ENCODE measurements at places on chromosomes 3 and 15. TPM values are rescaled to one million over a fixed set of nuclear protein-coding genes. Genes with fewer than 3 reads are reported as not detected.

DNA sequence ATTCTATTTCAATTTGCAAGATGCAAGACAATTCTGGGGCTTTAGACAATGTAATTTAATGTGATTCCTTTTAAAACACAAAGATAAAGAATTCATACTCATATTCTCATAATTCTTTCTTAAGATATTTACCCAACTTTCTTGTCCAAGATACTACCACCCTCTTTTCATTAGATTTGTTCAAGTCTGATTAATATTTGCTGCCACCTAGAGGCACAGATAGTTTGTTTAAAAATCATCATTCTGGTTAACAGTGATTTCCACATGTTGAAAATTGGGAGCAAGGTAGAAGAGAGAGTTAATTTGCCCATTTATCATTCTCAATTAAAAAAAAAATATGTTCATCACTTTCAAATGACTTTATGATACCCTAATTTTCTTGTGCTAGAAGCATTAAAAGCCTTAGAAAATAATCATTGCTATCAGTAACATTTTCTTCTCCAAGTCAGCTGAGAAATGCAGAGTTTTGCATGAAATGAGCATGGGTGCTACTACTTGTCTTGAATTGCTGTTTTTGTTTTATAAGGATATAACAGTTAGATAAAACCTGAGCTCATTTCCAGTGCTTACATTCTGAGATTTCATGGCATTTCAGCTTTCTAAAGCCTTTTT lies 11.6 kb downstream of the TAMM41 start:
- peak; percentile 47 for DNase-seq

GRCh38 chr15:45197512-45197911 lies 9.7 kb upstream of the SHF start:
- no peak for DNase-seq

The GHRL gene
- not detected for total RNA-seq

DNA sequence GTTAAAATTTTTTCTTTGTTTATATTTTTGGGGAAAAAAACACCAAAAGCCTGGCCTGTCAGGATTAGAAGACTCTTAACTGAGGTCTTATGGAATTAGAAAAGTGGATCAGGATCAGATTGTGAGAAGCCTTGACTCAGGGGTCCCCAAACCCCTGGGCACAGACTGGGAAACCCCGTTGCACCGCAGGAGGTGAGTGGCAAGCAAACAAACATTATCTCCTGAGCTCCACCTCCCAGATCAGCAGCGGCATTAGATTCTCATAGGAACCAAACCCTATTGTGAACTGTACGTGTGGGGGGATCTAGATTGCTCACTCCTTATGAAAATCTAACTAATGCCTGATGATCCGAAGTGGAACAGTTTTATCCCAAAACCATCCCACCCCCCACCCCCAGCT lies 117.2 kb downstream of the TCF12 start:
- DNase-seq, result no peak

GRCh38 chr3:146839727-146840375 lies 234.7 kb upstream of the PLSCR5 start:
- DNase-seq, result no peak

The PODXL2 gene
- total RNA-seq, result 24.9 TPM

The CIP2A gene
- total RNA-seq, result 4.1 TPM

GRCh38 chr3:157840564-157840963 lies 265.7 kb downstream of the SHOX2 start:
- no peak for DNase-seq

GRCh38 chr15:84887938-84888337 lies 3.5 kb downstream of the SLC28A1 start:
- no peak for DNase-seq

GRCh38 chr3:99720985-99721632 lies 82.7 kb downstream of the COL8A1 start:
- DNase-seq, result no peak

GRCh38 chr3:147410116-147410525 lies 956 bp downstream of the ZIC1 start:
- DNase-seq, result no peak

- peak; percentile 12 for DNase-seq
These were observed 730.7 kb downstream of the SQOR start for GRCh38 chr15:46365572-46365971.

The PLA2G4E gene
- 0.06 TPM for total RNA-seq

GRCh38 chr3:148020861-148021260 lies 611.7 kb downstream of the ZIC1 start:
- no peak for DNase-seq

DNA sequence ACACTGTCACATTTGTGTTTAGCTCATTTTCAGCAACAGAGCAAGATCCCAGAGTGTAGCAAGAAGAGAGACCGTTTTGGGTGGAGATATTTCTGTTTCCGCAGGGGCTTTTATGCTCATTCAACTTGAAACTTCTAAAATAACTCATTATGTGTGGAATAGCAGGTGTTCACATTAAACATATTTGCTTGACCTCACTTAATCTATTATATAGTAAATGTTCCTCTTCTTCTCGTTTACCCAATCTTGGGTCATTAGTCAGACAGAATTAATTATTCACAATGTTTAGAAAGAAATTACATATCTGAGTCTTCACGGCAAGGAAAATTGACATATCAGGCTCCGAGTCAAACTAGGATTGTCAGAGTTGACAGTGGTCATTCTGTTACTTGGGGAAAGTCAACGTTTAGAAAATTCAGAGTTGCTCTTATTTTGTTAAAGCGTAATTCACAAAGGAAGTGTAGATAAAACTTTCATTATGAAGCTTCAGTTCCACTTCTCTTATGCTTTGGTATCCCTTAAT lies 222.9 kb downstream of the TPRG1 start:
- no peak for DNase-seq

DNA sequence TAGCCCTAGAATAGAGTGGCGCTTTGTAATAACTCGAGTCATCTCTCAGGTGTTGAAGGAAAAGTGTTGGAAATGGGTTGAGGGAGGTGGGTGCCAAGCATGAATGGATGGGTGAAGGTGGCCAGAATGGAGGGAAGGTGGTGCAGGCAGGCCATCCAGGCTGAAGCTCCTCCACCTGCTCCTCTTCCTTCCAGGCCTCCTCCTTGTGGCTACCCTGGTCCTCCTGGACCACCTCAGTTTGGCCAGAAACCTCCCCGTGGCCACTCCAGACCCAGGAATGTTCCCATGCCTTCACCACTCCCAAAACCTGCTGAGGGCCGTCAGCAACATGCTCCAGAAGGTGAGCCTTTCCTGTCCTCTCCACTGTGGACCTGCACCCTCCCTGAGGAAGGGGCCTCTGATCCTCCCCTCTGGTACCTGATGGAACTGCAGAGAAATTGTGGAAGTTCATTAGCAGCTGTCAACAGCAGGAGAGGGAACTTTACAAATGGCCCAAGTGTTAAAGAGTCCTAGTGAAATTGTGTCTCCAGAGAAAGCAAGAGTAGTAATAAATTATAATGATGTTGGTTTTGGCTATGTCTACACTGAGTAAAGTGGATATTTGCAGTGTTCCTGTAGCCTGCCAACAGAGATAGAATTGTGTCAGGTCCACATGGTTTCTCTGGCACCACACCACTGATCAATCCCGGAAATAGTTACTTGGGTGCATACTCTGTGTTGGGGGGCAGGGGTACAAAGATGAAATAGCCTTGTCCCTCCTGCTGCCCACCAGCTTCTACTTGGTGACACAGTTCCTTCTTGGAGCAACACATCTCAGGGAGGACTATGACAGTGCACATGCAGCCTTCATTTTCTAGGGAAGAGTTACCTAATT lies 1.6 kb downstream of the IL12A start:
- no peak for DNase-seq

- DNase-seq, result no peak
These were observed 164.2 kb downstream of the ERC2 start for GRCh38 chr3:56304069-56304468.

The KY gene
- 0.46 TPM for total RNA-seq
